Breast epithelium (tissue), 4 donors: ENCODE measurements at places on chromosomes 3 and 15.

DNA sequence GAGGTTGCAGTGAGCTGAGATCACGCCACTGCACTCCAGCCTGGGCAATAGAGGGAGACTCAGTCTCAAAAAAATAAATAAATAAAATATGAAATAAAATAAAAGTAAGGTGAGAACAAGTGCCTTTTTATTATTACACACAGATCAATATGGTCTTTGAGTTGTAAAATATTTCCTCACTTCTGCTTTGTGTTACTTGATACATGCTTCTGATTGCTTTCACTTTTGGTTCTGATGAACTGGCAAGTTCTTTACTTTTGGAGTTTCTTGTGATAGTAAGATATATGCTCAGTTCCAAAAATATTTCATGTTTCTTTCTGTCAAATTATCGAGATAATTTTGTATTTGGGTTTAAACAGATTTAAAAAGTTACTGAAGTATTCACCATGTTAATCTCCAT, 16.6 kb upstream of the GYG1 start:
- no peak overlapping the region for H3K27ac ChIP-seq
- no peaks in the 10 kb centered on the region for H3K4me1 ChIP-seq
- H3K4me3 ChIP-seq = peak overlapping the region; percentile 8

- H3K27me3 ChIP-seq = no peaks in the 10 kb centered on the region
- DNase-seq = no peak
- H3K4me3 ChIP-seq = no peak overlapping the region
- no peaks in the 10 kb centered on the region for H3K36me3 ChIP-seq
Measured at GRCh38 chr3:11544412-11545181, 99.1 kb downstream of the VGLL4 start.

DNA sequence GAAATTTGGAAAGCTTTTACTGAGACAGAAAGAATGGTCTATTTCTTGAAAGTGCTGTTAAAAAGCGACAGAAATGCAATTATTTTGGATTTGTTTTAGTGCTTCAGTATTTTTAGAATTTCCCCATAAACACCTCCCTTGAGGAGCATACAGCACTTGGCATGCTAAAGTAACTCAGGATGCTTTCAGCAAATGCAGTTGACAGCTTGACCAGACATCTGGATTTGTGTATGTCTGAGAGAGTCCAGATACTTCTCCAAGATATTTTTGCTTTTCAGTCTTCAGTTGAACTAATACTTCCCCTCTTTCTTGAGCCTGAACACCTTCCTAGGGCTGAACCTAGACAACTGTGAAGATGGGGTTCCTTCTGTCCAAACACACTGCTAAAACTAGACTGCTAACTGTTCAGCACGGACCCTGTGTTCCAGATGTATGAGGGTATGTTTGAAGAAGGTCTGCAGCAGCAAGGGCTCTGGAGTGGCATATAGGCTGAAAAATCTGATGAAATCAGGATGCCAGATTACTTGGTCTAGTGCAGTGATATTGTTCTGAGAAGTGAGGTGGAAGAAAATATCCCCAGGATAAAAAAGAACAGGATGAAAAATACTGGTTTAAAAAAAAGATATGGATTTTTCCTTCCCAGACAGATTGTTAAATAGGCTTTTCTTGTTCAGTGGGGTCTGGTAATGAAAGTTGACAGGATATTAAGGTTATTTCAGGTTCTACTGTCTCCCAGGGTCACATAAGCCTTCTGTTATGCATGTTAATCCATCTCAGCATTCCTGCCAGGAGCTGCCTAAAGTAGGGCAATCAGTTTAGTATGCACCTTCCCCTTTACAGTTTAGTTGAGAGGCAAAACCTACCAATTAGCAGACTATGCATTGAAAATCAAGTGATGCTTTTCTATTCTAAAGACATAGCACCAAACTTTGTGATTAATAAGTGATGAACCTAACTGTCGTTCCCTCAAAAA, 516.9 kb upstream of the TBL1XR1 start:
- no peak for DNase-seq
- no peaks in the 10 kb centered on the region for H3K4me1 ChIP-seq
- no peaks in the 10 kb centered on the region for H3K27me3 ChIP-seq
- no peak overlapping the region for H3K4me3 ChIP-seq
- no peak overlapping the region for H3K27ac ChIP-seq

GRCh38 chr3:86991840-86992435, 989 bp upstream of the VGLL3 start:
- DNase-seq = no peak
- no peaks in the 10 kb centered on the region for H3K27me3 ChIP-seq
- no peaks in the 10 kb centered on the region for H3K36me3 ChIP-seq
- no peaks in the 10 kb centered on the region for H3K4me1 ChIP-seq
- H3K27ac ChIP-seq = peak overlapping the region; percentile 92

DNA sequence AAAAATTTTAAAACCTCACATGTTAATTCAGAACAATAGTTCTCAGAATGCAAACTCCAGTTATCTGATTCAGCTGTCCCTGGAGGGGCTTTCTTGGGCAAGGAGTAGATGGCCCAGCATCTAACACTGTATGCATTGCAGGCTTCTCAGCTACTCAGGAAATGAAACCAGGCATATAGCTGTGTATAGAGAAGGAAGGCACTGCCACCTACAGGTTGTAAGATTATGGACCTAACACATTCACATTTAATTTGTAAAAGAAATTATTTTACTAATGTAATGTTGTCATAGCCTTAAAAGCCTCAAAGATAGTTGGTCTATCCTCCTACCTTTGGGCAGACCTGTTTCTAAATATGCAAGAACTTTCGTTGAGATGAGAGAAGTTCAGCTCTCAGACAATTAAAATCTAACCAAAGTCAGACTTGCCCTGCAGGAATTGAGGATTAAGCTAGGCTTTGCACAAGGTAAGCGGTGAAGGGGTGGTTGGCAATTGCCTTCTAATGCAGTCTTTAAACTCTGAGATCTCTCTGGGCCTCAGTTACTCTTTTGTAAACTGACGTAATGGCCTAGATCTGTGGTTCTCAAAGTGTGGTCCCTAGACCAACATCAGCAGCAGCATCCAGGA, 132.8 kb upstream of the SLC24A5 start:
- H3K36me3 ChIP-seq = no peaks in the 10 kb centered on the region
- H3K4me3 ChIP-seq = no peak overlapping the region
- no peak for DNase-seq
- no peaks in the 10 kb centered on the region for H3K4me1 ChIP-seq
- no peaks in the 10 kb centered on the region for H3K27me3 ChIP-seq
- no peak overlapping the region for H3K27ac ChIP-seq
